ENCODE measurements at places on chromosomes 3 and 15.

DNA sequence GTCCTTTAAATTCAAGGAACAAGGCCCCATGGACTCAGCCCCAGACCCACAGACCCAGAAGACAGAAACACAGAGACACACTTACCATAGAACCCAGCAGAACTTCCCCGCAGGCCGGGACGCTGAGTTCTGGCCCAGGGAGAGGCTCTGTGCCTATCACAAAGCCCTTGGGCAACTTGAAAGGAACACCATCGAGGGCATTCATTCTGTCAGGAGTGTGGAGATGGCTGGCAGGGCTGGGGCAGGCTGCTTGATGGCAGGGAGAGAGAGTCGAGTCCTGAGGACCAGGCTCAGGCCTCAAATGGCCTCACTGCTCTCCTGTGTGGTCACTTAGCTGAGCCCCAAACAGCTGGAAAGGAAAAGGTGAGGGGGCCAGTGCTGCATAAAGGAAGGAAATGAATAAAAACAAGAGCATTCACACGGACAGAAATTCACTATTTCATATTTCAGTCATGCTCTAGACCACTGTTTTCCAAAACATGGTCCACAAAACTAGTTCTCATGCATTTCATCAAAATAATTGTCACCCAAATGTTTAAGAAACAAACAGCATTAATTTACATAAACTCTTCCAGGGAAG lies 8.9 kb downstream of the UBAP1L start:
- no peak for DNase-seq

DNA sequence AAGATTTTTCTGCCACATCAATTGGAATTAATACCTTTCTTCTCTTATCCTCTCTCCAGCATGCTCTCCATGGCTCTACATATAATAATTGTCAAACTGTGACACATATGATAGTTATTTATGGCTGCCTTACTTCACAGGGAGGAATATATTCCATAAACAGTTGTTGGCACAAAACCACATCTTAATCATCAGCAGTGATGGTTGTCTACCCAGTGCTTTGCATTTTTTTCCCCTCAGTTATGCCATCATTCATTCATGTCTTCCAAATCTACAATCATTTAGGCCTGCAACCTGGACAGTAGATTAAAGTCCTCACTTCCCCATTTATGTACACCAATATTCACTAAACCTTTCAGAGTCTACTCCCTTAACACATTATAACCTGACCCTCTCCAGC lies 107.7 kb downstream of the THRB start:
- no peak for DNase-seq

DNA sequence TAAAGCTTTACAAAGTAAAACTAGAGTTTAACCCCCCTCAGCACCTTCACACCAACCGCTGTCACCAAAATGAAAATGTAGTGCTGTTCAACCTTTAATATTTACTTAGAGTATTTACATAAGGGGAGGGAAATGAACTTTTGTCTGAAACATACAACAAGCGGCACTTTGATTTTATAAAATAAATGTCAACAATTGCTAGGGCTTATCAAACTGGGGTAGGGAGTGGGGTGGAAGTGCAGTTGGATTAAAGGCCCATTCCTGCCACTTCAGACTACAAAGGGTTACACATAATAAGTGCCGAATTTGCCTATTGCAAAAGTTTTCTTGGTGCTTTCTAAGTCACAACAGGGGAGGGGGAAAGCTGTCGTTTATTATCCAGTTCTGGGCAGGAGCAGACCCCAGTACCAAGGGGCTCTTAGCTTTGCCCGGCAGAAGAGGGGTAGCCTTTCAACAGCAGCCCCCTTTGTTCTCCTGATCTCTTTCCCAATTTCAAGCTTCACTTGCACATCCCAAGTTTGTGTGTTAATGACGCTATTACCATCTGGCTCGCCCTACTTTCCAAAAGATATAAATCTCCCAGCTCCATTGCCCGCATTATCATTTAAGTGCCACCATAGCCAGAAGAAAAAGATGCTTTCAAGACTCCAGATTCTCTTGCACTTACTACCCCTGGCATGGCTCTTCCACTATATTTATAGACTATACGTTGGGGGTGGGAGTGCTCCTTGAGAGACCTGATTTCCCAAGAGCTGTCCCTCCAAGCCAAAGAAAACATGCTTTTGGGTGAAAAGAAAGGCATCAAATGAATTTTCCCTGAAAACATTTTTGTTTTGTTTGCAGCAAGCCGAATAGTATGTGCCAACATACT lies 17.0 kb downstream of the SOX2 start:
- DNase-seq: no peak

GRCh38 chr3:40655551-40655950 lies 130.8 kb downstream of the ZNF621 start:
- no peak for DNase-seq

DNA sequence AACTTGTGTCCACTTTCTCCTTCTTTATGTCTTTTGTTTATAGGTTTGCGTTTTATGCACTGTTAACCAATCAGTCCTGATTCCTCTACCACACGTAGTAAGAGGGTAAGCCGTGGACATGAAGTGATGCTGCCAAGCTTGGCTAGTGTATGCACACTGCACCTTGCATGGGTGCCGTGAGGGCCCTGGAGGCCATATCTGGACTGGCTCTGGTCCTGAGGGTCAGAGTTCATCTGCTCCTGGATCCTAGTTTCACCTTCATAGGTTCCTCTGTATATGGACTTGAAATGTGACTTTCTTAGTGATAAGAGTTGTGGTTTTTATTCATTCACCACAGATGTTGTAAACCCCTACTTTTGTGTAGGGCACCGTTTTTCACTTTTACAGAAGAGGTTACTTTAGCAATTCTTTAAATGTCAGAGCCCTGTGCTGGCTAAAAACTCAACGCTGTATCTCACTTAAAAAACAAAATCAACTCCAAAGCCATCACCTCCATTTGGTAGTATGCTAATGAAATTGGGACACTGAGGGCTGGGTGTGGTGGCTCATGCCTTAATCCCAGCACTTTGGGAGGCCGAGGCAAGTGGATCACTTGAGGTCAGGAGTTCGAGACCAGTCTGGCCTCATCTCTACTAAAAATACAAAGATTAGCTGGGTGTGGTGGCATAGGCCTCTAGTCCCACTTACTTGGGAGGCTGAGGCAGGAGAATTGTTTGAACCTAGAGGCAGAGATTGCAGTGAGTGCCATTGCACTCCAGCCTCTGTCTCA lies 22.9 kb downstream of the SIAH2 start:
- DNase-seq: peak; percentile 46

- no peak for DNase-seq
Measured at GRCh38 chr3:12054245-12054644, 50.1 kb downstream of the SYN2 start.

GRCh38 chr3:109927726-109928125 lies 590.4 kb upstream of the DPPA4 start:
- no peak for DNase-seq

- DNase-seq: no peak
Measured at GRCh38 chr15:101308604-101309435, 13.8 kb upstream of the SNRPA1 start.

DNA sequence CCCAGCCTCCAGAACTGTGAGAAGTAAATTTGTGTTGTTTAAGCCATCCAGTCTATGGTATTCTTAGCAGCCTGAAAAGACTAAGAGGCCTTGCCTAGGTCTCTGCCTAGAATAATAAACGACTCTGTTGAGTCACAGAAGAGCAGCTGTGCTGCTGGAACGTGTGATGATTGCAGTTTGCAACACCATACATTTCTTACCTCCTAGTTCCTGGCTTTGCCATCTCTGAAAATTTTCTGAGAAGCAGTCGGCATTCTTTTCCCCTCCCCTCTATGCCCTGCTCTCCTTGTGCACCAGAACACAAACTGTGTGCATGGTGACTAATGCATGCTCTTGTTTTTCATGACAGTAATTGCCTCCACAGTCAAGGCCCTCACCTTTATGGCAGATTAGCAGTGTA lies 301.3 kb downstream of the IL20RB start:
- no peak for DNase-seq

GRCh38 chr3:128376516-128376915 lies 90.2 kb downstream of the DNAJB8 start:
- no peak for DNase-seq

DNA sequence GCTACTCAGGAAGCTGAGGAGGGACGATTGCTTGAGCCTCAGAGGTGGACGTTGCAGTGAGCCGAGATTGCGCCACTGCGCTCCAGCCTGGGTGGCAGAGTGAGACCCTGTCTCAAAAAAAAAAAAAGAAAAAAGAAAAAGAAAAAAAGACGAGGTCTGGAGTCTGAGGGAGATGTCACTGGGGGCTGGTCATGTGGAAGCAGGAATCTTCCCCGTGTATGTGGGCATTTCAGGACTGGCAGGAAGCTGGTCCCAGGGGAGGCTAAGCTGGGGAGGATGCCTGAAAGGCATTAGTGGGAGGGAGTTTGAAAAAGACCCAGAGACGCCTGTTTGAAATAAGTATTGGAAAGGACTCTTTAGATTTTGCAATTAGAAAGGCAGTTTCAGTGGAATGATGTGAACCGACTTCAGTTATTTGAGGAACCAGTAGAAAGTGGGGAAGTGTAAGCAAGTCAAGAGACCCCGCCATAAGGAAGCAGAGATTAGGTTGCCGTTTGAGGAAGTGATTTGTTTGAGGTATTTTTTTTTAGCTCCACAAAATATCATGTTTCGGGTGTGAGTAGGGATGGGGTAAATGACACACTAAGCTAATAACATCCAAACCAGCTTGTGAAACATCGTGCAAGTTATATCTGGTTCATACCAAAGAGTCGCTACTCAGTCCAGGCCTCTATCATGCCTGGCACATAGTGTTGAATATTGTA lies 55.5 kb downstream of the ST6GAL1 start:
- DNase-seq: no peak

DNA sequence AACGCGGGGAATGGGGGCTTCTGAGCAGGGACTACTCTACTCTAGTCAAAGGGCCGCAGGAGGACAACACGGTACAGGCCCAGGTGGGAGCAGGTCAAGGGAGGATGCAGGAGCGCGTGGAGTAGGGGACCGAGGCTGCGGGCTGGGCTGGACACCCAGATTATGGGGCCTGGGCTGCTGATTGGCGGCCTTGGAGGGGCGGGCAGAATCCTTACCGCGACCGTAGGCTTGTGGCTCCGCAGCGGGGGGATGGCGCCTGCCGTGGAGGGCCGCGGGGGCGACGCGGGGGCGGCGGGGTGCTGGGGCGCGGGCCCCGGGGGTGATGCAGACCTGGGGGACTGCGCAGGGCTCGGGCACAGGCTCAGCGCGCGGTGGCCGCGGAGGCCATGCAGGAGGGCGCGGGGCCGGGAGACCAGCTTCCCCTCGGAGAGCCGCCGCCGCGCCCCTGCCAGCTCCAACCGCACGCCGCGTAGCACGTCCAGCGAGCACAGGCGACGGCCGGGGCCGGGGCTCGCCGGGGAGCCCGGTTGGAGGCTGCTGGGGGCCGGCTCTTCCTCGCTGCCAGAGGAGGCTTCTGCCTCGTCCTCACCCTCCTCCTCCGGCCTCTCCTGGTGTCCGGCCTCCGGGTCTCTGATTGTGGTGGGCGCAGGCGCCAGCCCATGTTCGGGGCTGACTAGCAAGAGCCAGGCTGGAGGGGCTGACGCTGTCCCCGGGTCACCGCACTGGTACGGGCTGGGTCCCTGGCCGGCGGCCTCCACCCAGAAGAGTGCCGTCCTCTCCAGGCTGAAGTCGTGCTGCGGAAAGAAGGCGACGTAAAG lies 12.9 kb downstream of the UBAP1L start:
- peak; percentile 46 for DNase-seq

- no peak for DNase-seq
Measured at GRCh38 chr3:127732879-127733350, 60.2 kb downstream of the ABTB1 start.

GRCh38 chr3:193711523-193711963 lies 118.5 kb downstream of the OPA1 start:
- no peak for DNase-seq

DNA sequence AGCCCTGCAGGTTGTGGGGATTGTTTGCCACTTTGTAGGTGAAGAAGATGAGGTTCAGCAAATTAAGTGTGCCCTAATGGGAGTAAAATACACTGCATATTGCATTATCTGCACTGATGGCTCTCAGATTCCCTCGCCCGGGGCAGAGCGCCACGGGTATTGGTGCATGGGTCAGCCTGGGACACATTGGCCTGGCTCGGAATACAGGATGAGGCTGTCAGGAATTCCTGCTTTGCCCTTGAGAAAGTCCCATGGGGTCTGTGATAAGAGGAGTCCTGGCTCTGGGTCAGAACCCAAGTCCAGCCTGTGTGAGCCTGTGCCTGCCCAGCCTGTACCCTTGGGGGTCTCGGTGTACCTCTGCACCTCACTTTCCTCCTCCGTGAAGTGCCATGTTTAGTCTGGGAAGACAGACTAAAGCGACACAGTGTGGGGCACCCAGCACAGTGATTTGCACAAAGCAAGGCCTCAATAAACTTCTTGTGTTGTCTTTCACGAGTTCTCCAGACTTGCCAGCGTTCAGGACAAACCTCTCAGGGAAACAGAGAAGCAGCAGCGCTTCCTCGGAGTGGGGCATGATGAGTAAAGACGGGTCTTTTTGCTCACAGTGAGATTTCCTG lies 107.6 kb downstream of the LRRK1 start:
- peak; percentile 70 for DNase-seq

GRCh38 chr3:175155172-175155571 lies 296.0 kb downstream of the NAALADL2 start:
- no peak for DNase-seq

- DNase-seq: no peak
Measured at GRCh38 chr3:50278880-50279224, at the start of gene LSMEM2. LSMEM2 (plus strand) TSS chr3:50279087; CDS start chr3:50279114, 27 bp downstream.

DNA sequence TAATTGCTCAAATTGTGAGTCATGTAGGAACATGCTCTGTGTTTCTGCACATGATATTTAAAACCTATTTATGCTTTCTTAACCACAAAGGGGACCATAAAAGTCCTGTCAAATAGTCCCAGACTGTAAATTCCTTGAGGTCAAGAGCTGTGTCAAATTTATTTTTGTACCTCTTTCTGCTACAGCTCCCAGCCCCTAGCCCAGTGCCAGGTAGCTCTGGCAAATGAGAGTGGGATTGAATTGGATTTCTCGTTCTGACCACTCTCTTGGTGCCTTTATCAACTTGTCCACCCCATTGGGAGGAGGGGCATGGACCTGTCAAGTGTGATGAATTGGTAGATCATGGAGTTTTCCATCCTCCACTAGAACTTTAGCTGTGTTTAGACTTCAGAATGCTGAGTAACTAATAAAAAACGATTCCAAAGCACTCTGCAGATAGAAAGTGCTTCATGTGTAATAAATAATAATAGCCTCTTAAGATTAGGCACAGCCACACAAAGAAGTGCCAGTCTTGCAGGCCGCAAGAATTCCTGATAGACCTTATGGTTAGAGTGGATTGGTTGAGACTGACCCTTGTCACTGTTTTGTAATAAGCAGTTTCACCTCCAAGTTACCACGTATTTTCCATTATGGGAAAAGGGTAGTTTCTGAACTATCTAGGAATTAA lies 120.4 kb downstream of the LPP start:
- no peak for DNase-seq

DNA sequence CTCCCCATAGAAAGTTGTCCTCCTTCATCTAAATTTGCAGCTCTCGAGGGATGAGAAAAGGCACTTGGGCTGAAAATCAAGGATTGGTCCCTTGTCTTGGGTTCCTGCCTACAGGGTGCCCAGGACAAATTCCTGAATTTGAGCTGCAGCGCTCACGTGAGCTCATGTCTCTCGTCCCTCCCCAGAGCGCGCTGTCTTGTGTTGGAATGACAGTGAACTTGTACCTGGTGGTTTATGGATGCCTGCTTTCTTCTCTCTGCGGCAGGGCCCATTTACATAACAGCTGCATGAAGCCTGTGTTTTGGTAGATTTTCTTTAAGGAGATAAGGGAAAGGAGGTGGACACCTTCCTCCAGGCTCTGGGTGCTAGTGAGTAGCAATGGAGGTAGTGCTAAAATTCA lies 4.3 kb downstream of the RYR3 start:
- no peak for DNase-seq

Measured in vagina (tissue), 2 donors.